ENCODE measurements at places on chromosomes 6 and 20.
A peak's percentile ranks its signal among the peaks of the same experiment; 100 is the strongest.

DNA sequence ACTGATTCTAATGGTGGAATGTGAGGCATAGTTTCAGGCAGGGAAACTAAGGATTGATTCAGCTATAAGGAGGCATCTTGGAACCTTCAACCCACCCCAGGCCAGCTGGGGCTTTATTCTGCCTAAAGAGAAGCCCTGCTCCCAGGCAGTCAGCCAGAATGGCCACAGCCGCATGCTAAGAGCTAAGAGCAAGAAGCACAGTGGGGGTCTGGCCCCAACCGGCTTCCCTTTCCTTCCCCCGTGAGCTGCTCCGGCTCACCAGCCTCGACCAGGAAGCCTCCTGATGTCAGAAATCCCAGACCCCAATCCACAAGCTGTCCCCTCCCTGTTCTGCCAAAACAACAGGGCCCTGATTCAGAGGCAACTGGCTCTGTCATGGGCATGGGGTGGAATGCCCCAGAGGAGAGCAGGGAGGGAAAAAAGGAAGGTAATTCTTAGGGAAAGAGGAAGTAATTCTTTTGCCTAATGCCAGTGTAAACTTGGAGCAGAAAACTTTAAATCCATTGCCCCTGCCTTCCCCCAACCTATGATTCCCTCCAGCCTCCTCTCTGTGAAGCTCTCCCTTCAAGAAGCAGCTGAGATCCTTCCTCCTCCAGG, 6.9 kb downstream of the GRM4 start:
- no peak for DNase-seq

- no peak for DNase-seq
Measured at GRCh38 chr6:8027965-8028651, 36.1 kb downstream of the BLOC1S5 start.

DNA sequence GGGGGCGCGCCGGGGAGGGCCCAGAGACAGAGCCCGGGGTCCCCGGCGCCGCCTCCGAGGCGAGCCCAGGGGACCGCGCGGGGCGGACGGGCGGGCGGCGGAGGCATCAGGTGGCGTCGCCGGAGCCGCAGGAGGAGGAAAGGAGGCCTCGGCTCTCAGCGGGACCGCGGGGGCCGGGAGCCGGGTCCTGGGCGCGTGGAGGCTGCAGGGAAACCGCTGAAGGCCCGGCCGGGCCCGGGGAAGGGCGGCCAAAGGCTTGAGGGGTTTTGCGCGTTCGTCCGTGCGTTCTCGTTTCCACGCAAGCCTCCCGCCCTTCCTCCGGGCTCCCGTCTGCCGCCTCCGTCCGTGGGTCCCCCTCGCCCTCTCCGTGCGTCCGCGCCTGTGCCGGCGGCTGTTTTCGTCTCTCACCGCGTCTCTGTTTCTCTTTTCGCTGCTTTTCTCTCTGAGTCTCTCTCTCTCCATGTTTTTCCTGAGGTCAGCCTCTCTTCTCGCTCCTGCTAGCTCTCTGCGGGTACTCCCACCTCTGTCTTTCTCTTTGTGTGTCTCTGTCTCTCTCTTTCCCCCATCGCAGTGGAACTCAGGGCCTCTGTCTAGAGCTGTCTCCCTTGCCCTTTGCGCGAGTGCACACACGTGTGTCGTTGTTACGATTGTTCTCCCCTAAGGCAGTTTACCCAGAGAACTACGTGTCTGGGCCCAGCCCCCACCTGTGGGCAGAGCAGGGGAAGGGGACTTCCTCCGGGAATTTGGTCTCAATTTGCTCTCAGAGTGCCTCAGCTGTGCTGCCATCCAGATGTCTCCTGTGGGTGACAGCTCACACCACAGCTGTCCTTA, 2.1 kb downstream of the IRF4 start:
- DNase-seq, result no peak

GRCh38 chr6:155050311-155050710, 55.2 kb downstream of the TIAM2 start:
- DNase-seq, result no peak

- no peak for DNase-seq
Measured at GRCh38 chr6:54020334-54020733, 90.9 kb upstream of the MLIP start.

DNA sequence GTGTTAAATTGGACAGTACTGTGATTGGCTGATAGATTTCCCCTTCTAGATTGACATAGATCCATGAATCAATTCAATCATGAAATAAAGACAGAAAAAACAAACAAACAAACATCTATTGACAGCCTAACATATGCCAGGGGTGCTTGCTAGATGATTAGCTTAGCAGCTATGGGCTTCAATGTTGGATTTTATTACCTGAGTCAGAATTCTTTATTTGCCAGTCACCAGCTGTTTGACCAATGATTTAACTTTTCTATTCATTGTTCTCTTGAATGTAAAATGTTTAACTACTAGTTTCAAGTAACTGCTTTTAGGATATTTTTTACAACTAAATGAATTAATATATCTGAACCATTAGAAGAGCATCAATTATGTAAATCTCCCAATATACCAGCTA, 901.3 kb upstream of the CITED2 start:
- no peak for DNase-seq

DNA sequence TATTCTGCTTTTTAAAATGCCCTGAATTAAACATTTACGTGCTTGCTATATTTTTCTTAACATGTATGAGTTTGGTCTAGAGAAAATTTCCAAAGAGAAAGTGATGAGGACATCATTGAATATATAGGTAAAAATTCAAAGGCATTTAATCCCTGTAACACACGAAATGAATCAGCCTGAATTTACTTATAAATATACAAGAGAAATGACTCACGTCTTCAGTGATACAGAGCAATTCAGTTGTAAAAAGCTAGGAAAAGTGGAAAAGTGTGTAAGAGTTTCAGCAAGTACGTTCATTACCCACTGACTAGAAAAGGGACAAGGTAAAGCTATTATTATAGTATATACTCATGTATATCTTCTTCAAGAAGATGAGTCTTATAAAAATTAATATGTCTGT, 124.8 kb downstream of the HIVEP1 start:
- no peak for DNase-seq

DNA sequence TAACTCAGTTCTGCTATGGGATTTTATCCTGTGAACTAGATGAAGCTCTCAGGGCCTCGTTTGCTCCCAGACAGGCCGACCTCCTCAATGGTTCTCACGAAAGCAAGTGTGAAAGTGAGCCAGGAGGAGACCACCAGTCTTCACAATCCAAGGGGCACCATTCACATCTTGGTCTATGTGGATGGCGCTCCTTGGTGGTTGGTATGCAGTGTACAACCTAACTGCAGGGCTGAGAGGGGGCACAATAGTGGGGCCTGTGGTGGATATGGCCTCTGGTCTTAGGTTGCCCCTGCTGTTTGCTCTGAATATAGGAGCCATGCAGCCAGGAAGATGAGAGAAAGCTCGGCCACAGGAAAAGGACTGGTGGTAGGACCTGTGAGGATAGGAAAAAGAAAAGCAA, 24.7 kb downstream of the TRIM26 start:
- no peak for DNase-seq

DNA sequence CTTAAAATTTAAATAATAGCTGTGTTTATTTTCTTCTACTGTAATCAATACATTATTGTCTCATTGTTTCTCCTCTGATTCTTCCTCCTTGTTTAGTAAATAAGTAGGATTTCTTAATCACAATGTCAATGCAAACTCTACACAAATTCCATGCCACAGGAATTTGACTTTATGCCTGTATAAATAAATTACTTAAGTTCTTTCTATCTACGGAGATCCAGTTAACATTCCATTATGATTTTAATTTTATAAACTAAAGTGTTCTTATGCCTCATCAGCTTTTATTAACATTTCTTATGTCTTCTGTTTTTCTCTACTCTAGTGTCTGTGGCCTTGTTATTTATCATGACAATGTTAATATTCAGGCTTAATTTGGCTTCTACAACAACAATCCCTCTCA, 1169.2 kb downstream of the GRIK2 start:
- DNase-seq, result no peak

DNA sequence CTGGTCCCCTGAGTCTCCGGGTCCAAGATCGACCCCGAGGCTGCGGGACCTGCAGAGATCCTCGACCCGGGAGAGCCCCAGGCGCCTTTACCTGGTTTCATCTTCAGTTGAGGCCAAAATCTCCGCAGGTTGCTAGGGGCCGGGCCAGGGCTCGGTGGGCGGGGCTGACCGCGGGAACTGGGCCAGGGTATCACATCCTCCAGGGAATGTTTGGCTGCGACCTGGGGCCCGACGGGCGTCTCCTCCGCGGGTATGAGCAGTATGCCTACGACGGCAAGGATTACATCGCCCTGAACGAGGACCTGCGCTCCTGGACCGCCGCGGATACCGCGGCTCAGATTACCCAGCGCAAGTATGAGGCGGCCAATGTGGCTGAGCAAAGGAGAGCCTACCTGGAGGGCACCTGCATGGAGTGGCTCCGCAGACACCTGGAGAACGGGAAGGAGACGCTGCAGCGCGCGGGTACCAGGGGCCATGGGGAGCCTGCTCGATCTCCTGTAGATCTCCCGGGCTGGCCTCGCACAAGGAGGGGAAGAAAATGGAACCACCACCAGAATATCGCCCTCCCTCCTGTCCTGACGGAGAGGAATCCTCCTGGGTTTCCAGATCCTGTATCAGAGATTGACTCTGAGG, 53.8 kb upstream of the POLR1H start:
- DNase-seq, result no peak

DNA sequence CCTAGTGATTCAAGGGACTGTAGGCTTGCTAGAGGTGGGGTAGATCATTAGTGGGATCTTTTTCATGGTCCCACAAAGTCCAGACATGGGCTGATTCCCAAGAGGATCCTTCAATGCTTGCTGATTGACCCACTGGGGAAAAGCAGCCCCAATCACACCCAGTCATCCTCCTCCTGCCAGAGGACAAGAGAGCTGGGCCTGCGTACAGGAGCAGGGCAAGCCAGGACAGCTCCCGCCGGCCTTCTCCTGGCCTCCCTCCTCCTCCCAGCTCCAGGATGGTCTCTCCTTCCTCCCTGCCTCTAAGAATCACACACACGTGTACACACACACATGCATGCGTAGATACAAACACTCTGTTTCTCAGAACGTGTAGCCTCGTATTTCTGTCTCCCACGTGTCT, 27.0 kb downstream of the KCNK15 start:
- DNase-seq, result no peak

- no peak for DNase-seq
Measured at GRCh38 chr6:111850295-111850937, 22.8 kb downstream of the FYN start.

DNA sequence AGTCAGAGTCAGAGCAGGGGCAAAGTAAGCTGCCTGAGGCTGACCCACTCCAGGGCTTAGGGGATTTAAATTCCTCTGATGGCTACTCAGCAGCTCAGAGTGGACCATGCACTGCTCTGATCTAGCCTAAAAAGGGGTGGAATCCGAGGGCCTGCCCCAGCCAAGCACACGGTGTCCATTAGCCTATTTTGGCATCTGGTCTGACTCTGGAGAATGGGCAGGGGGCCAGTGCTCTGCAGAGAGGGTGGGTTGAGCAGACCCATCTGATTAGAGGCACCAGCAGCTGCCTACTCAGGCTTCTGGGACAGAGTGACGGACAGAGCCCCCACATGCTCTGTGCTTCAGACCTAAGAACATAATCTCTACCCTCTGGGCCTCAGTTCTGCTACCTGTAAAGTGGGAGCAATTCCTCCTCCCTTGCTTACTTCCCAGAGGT, 25.9 kb upstream of the TGM2 start:
- no peak for DNase-seq

- no peak for DNase-seq
Measured at GRCh38 chr20:48294942-48295341, 509.7 kb upstream of the SULF2 start.

- no peak for DNase-seq
Measured at GRCh38 chr6:77092971-77093370, 370.3 kb downstream of the HTR1B start.

DNA sequence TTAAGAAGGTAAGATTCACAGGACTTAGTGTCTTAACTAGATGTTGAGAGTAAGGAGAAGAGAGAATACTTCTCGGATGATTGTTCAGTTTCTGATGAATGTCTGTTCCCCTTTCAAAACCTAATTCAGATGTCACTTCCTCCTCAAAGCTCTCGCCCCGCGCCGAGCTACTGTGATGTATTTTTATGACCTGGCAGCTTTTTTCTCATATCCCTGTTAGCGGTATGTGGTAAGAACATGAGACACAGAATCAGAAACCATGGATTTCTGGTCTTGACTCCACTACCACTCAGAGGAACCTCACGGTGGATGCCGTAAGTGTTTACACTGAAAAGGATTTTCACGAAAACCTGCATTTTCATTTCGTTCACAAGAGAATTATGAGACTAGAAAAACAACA, 48.4 kb downstream of the CEP43 start:
- DNase-seq, result peak; percentile 34

DNA sequence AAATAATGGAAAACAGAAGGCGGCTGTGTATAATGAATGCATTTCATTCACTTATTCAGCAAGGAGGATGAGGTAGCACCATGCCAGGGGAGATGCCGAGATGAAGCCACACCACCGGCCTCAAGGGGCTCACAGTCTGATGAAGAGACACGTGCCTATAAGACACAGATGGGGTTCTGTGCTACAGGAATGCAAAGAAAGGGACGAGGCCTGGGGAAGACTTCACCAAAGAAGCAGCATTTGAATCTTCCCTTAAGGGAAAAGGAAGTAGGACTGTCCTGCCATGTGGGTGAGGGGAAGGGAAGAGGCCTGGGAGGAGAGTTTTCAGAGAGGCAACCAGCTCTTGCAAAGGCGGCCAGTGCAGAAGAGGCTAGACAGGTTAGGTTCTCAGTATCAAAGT, 98.9 kb downstream of the PSMG4 start:
- no peak for DNase-seq

GRCh38 chr6:23870496-23870895, 255.5 kb upstream of the NRSN1 start:
- DNase-seq, result no peak

GRCh38 chr6:11423072-11423471, 114.5 kb upstream of the TMEM170B start:
- DNase-seq, result no peak

DNA sequence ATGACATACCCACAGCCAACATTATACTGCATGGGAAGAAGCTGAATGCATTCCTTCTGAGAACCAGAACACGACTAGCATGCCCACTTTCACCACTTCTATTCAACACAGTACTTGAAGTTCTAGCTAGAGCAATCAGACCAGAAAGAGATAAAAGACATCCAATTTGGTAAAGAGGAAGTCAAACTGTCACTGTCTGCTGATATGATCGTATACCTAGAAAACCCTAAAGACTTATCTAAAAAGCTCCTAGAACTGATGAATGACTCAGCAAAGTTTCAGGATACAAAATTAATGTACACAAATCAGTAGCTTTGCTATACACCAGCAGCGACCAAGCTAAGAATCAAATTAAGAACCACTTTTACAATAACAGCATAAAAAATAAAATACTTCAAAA, 60.5 kb downstream of the EYS start:
- no peak for DNase-seq

GRCh38 chr6:51684603-51685002, 402.8 kb downstream of the PKHD1 start:
- no peak for DNase-seq

Measured in GDM1 (cell line).